Bronchial epithelial cell (primary cell): ENCODE measurements at places on chromosomes 1 and 21.

DNA sequence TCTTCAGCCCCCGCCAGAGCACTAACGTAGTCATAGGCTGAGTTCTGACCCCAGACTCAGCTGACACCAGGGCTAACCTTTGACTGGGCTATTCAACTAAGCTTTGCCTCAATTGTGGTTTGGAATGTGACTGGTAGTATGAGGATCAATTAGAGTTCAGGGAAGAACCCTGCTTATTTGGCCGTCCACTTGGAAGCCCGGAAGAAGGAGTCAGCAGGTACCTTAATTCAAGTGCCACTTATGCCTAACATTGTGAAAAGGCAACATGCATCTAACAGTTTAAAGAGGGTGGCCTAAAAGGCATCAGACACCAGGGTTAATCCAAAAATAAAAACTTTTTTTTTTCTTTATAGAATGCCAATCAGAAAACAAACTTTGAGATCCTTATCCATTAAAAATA lies 92.3 kb downstream of the BEND5 start:
- no peak for DNase-seq

DNA sequence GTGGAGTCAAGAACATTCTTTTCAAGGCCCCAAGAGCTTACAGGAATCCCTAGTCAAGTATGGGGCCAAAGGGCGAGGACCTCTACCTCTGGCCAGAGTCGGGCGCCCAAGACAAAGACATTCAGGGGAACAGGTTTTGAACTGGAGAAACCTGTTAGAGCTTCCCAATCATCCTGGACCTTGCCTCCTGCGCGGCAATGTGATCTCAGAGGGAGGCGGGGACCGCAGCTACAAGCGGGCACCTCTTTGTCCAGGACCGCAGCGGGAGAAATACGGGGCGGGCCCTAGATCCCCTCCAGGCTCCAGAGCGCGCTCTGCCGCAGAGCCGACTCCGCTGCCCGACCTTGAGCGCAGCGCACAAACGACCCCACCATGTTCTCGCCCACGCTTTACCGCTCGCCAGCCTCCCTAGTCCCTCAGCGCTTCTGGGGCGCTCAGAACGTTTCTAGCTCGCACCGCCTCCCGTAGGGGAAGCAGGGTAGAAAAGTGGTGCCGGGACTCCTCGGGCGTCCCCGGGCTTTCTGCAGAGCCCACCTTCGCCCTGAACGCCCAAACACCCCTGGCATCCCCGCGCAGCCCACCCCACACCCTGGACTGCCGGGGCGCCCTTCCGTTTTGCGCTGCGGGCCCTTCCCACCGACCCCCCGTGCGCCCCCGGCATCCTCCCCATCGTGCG lies 28.1 kb downstream of the RABIF start:
- DNase-seq, result peak; percentile 79

DNA sequence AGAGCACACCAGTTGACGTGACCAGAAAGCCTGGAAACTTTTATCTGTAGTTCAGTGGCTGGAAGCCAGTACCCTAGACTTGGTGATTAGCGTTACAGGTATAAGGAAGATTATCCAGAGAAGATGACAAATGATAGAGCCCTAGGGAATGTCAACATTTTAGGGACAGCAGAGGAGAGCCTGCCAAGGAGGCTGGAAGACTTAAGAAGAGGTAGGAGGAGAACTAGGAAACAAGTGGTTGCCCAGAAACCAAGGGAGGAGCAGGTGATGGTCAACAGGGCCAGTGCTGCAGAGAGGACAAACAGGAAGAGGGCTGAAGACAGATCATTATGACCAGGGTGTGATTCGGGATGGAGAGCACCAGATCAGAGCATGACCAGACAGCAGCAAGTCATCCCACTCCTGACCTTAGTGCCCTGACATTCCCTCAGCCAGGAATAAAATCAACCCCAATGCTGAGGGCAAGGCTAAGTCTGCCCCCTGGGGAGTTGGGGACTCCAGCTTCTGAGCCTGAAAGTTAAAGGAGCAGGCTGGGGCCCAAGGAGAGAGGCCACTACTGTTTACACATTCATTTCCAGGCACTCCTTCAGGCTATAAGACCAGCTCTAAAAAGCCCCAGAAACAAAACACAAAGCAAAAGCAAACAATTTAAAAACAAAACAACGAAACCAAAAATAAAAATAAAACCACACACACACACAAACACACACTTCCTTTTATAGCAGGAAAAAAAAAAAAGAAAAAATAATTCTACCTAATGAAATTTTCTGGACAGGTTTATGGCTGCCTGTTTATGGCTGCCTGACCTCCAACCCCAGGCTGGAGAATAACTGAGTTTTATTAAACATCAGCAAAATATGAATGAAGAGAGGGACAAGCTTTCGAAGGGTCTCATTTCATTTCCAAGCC lies 48.6 kb upstream of the LRRC52 start:
- no peak for DNase-seq

GRCh38 chr1:70487910-70488665 lies 77.0 kb downstream of the CTH start:
- DNase-seq, result peak; percentile 49

GRCh38 chr21:16900685-16901084 lies 612.2 kb upstream of the CXADR start:
- DNase-seq, result no peak

DNA sequence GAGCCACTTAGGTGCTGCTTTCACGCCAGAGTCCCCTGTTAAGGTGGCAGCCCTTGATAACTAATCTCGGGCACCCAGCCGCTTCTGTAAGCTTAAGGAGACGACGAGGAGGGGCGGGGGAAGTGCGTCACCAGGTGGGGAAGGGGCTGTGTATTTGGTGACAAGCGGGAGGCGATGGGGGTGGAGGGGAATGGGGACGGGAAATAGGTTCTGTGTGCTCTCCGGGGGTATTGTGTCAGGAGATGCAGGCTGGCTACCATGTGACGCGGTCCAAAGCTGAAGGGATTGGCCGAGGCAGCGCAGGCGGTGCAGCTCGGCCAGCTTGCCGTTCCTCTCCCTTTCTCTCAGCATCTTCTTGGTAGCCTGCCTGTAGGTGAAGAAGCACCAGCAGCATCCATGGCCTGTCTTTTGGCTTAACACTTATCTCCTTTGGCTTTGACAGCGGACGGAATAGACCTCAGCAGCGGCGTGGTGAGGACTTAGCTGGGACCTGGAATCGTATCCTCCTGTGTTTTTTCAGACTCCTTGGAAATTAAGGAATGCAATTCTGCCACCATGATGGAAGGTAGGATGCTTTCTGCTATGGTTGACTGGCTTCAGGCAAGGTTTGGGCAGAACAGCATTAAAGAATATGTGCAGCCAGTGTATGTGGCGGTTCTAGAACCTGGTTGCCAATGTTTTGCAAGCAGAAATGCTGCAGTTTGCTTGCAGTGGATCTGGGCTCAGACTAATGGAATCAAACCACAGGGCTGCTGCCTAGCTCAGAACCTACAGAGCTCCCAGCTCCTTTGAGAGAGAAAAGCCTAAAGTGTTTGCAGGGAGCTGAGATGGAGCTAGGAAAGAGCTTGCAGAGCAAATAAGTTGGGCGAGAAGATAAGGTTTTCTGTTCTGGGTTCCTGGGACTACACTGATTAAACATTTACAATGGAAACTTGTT lies at the start of gene SGIP1:
Gene SGIP1, plus strand, starts transcription at position 350 of the 937 bp plus-strand sequence. Its CDS starts 206 bp downstream, at position 556.
- DNase-seq, result peak; percentile 23

DNA sequence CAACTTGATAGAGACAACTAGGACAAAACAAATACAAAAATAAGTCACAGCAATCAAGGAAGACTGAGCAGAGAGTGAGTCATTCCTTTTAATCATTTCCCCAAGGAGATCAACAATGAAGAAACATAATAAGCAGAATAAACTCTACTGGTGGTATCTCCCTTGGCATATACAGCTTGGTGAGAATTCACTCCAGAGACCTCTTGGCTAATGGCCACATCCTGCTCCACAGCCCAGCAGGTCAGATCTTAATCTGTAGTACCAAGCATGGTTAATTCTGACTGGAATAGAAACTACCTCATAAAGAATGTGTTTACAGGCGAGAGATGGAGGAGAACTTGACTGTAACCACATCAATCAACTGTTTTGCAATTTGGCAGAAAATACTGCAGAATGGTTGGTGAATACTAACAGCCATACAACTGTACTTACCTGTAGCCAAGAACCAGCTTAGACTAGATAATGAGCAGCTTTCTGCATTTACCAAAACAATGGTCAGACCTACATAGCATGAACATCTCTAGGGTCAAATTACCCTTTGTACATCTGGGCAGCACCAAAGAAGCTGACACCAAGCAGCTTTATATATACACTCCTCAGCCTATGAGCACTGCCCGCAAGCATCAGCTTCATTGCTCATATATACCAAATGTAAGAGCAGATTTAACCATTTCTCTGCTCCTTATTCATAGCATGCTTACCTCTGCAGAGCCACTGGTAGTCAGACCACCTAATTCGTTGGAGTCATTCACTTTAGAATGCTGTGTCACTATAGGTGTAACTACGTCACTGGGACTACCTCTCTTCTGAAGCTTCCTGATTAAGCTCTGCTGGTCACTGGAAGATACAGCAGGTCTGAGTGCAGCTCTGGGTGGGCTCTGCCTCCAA lies 51.0 kb downstream of the KIAA0319L start:
- peak; percentile 71 for DNase-seq

GRCh38 chr1:39158327-39159086 lies 46.0 kb upstream of the MACF1 start:
- DNase-seq, result peak; percentile 77

DNA sequence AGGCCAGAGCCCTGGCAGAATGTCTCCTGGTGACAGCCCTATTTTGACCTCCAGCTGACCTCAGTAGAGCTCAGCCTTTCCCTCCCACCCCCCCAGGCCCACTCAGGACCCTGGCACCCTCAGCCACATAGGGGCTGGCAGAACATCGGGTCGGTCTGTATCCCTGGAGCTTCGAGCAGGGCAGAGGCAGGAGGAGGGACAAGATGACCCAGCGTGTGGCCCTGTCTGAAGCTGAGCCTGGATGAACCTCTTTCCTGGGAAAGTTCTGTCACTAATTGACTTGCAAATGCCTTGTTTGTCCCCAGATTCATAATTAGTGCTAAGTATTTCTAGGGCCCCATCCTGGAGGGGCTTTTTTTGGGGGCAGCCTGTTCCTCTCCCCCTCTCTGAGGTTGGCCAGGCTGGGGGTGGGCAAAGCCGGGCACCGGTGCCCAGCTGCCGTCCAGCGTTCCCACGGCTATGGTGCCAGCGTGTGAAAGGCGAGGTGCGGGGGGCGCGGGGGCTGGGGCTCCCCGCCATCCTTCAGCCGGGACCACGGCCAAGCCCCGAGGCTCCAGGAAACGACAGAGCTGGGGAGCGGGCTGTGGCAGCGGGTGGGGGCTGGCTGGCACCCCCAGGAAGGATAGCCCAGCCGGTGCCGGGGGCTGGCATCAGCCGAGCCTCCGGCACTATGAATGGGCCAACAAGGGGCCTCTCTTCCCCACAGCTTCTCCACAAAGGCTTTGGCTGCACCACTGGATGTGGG lies 31.4 kb downstream of the RHBG start:
- DNase-seq, result no peak

DNA sequence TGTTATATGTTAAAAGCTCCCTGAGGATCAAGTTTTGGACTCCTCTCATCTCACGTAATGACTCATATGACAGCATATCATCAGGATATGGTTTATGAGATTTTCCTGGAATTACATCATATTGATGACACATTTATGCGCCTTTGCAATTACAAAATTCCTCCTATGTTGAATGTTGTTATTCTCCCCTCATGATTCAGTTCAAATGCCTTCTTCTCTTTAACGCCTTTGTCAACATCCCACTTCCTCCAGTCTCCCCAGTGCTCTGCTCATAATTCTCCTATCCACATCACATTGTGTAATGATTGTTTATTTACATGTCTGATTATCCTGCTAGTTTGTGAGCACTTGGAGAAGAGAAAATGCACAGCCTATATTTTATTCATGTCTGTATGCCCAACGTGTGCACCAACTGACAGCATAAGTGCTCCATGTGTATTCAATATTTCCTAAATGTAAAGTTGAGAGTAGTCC lies 80.9 kb upstream of the BACH1 start:
- DNase-seq, result peak; percentile 100

- no peak for DNase-seq
Measured at GRCh38 chr1:3776231-3776961, 3.8 kb downstream of the SMIM1 start.

- peak; percentile 31 for DNase-seq
Measured at GRCh38 chr21:43312011-43312410, 114.9 kb downstream of the SIK1 start.

DNA sequence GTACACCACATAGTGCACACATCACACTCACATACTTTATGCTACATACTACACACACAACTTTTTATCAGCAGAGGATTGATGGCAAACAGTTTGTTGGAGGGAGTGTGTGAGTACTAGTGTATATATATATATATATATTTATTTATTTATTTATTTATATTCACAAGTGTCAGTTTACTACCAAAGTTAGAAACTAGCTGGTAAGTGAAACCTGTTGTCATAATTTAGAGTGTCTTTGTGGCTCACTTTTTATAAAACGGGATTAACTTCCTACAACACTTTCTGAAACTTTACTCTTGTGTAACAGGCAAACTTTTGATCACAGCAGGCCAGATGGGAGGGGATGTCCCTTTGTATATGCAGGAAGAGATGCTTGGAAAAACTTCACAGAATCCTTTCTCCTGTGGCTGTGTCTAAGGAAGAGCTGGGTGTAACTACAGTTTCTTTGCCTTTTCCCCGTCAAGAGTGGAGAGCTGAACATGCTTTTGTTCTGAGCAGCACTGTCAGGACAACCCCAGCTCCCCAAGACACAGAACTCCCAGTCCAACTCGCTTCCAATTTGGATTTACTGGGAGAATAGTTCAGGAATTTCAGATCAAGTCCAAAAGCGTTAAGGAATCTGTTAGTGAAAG lies 1.9 kb upstream of the SAMD13 start:
- DNase-seq, result no peak

DNA sequence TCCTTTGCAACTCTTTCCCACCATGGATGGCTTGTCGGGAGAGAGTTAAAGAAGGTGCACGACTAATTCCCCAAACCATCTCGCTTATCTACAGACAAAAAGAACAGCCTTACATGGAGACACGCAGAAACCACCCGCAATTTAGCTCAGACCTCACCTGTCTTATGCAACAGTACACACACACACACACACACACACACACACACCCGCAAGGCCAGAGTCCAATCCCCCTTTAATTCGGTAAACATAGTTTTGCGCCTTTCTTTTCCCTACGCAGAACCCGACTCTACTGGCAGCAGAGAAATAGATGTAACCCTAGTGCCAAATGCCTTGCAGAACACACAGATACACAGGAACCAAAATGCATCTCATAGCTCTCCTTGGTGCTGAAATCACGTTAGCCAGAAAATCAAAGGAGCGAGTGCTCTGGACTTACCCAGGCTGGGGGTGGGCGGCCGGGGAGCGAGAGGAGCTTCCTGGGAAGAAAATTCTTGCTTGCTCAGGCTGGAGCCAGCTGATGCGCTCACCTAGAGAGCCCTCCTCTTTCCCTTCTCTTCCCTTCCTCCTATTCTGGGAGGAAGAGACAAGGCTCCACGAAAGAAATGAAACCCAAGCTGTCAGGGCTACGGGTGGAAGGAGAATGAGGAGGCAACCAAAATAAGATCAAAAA lies 470 bp downstream of the TNR start:
- peak; percentile 5 for DNase-seq

GRCh38 chr21:38985568-38986378 lies 180.0 kb downstream of the ETS2 start:
- DNase-seq, result peak; percentile 83
